Frontal cortex (tissue), 4 donors: ENCODE measurements at places on chromosomes 7 and 10.

DNA sequence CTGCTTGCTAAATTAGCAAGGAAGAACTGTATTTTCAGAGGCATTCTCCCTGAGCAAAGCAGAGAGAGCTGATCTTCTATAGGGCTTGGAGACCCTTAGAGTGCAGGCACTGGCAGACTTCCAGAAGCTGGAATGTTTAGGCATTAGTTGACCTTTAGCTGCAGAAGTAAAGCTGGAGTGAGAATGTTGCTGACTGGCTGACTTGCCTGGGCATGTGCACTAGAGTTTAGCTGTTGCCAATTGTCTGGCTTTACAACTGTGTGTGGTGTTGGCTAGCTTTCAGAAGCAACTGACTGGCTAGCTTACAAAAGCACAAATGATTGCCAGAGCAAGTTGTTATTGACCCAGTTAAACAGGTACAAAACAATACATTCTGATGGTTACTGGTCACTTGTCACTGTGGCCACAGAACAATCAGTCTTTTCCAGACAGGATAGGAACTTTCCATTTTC lies 25.1 kb downstream of the FAM13C start:
- no peak for DNase-seq

DNA sequence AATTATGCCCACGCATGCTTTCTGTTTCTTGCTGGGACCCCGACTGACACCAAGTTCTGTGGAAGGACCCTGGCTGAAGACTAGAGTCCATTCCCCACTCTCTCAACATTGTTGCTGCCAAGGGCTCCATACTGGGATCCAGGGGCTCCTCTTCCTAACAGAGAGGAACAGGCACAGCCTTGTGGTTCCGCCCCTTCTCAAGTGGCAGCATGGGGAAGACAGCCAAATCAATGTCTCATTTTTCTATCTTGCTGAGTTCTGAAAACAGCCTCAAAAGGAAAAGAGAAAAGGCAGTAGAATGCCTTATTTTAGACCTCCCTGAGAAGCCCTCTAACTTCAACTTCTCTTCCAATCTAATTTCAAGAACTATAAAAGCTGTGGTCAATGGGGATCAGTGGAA lies 23.7 kb upstream of the LAMB1 start:
- DNase-seq: no peak

GRCh38 chr7:72445075-72445474 lies 32.9 kb upstream of the CALN1 start:
- no peak for DNase-seq

DNA sequence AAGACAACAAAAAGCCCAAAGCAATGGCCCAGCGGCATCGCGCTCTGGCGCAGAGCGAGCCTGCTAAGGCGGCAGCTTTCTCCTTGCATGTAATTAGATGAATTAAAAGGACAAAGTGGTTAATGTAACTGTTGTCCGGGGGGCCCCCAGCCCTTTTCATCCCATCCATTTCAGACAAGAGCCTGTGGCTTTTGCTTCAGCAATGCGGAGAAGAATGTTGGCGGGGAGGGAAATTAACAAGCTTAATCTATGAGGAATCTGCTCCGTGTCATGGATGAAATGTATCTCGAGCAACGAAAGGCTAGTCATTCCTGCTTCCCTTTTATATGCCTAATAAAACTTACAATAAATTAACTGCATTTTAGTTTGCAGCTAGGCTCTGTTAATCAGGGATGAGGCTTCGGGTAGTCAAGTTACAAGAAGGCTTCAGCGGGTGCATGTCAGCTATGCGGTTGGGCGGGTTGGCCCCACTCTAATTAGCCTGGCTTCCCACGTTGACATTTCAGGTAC lies 203.3 kb downstream of the BUB3 start:
- no peak for DNase-seq

- DNase-seq: peak; percentile 47
These were observed 1.2 kb downstream of the PIP4K2A start for GRCh38 chr10:22712956-22713852.

- DNase-seq: no peak
These were observed 52.7 kb downstream of the HIPK2 start for GRCh38 chr7:139725077-139725476.

DNA sequence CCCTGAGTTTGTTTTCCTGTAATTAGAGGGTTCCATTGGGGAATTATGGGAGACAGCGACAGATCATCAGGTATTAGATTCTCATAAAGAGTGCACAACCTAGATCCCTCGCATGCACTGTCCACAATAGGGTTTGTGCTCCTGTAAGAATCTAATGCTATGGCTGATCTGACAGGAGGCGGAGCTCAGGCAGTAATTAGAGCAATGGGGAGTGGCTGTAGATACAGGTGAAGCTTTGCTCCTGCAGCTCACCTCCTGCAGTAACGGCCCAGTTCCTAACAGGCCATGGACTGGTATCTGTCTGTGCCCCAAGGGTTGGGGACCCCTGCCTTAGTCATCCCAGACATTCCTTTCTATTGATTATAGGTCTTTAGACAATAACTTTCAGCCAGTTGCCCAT lies 894 bp upstream of the ZSCAN21 start:
- DNase-seq: no peak

DNA sequence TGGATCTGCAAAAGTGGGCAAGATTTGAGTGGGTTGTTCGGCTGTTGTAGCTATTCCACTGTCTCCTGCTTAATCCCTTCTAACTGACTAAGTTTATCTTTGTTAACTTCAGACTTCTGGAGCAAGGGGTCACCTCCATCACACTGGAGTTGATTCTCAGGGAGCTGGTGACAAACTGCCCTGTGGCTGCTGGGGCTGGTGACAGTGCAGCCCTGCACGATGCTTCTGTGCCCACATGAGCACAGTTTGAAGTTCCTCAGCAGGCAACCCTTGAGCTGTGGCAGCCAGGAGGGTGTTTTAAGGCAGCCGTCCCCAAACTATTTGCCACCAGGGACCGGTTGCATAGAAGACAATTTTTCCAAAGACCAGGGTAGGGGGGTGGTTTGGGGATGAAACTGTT lies 40.5 kb downstream of the ADRB1 start:
- no peak for DNase-seq
